ENCODE measurements at places on chromosomes 11 and 22.
A peak's percentile ranks its signal among the peaks of the same experiment; 100 is the strongest.

- no peak for DNase-seq
These were observed 630.4 kb downstream of the OPCML start for GRCh38 chr11:132901638-132902471.

DNA sequence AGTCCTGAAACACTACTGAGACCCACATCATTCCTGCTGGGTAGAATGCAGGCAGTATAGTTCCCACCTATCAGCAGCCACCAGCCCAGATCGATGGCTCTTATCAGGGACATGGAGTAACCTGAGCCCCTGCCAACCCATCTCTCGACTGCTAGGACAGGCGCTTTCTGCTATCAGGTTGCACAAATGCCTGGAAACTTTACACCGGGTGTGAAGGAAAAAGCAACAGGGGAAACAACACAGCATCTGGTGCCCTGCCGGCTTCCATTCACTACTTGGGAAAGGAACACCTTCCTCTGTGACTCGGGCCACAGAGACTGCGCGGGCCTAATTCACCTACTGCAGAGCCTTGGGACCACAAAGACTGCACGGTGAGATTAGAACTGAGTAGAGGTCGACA is 18.5 kb downstream of the RBFOX2 start:
- no peak for DNase-seq

DNA sequence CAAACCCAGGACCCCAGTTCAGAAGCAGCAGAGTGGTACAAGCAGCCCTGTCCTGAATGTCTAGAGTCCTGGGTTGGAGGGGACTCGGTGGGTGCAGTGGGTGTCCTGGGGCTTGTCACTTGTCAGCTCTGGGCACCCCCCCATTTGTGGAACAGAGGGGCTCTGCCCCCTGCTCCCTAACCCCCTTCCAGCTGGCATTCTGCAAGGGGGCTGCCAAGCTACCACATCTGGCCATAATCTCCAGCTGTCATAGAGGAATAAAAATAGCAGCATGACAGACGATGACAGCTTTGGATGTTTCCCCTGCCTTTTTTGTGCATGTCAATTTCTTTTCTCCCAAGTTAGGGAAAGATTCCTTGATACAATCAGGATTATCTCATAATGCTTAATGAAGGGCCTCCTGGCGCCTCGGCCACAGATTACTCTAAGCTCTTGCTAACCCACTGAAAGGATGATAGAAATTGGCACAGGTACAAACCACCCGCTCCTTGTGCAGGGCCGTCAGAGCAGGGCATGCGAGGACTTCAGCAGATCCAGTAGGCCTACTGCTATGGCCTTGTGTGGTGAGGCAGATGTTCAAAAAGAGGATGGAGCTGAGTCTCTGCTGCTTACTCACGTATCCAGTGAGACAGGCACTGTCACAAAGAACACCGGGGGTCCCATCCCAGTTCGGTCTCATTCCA is 83.0 kb downstream of the ISX start:
- DNase-seq: no peak

DNA sequence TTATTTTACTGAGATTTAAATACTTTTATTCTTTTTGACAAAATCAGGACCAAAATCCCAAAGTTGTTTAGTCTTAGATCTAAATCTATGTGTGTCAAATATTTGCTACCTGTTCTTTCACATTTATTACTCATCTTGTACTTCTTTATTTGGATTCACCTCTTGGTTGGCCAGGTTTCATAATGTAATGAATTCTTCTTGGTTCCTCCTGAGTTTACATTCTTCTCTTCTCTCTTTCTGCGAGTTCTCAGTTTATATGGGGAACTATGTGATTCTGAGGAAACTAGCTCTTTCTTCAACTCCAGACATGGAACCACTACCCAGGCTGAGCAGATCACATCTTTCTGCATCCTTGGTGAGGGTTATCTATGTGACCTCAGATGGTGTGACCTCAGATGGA is 50.2 kb downstream of the EHF start:
- DNase-seq: no peak

- no peak for DNase-seq
These were observed 23.7 kb upstream of the MS4A6A start for GRCh38 chr11:60206616-60207015.

- DNase-seq: no peak
These were observed 153.4 kb downstream of the STK33 start for GRCh38 chr11:8440649-8441048.

DNA sequence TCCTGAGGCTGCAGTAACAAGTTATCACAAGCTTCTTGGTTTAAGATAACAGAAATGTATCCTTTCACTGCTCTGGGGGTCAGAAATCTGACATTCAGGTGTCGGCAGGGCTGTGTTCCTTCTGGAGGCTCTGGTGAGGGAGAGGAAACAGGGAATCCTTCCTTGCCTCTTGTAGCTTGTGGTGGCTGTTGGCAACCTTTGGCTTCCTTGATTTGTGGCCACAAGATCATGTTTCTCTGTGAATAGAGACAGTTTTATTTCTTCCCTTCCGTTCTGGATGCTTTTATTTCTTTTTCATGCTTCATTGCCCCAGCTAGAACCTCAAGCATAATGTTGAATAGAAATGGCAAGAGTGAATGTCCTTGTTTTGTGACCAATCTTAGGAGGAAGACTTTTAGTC is 44.0 kb downstream of the MPPED1 start:
- no peak for DNase-seq

- no peak for DNase-seq
These were observed 39.7 kb upstream of the TTLL12 start for GRCh38 chr22:43226377-43227238.

GRCh38 chr11:77409046-77409445 is 64.8 kb downstream of the PAK1 start:
- no peak for DNase-seq

- no peak for DNase-seq
These were observed 12.5 kb downstream of the VPS26B start for GRCh38 chr11:134236834-134237556.

DNA sequence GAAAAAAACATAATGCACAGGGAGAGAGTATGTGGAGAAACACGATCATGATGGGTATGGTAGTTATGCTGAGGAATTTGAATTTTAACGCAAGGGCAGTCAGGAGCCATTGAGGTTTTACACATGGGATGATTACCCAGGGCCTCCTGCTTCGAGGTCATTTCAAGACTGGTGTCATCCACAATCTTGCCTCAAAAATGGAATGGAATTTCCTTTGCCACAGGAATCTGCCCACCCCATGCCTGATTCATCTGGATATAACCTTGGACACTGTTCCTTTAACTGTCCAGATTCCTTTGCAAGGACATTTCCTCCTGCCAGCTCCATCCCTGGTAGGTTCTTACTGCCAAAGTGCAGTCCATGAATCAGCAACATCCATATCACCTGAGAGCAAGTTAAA is 655.9 kb upstream of the TENM4 start:
- peak; percentile 72 for DNase-seq

DNA sequence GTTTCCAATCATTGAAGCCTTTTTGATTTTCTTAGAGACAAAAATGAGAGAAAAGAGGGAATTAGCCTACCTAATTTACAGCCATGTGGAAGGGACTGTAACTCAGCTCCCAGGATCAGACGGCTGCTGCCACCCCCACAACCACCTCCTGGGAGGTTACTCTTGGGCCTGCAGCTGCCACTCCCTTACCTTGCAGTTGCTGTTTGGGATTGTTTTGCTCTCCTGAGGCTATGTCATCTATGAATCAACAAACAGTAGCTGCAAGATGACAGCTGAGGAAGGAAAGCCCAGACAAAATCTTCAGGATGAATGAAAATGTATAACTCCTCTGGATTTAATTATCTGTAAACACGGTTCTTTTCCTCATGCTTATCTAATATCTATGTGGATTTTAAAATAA is 28.0 kb upstream of the ZC3H12C start:
- no peak for DNase-seq

DNA sequence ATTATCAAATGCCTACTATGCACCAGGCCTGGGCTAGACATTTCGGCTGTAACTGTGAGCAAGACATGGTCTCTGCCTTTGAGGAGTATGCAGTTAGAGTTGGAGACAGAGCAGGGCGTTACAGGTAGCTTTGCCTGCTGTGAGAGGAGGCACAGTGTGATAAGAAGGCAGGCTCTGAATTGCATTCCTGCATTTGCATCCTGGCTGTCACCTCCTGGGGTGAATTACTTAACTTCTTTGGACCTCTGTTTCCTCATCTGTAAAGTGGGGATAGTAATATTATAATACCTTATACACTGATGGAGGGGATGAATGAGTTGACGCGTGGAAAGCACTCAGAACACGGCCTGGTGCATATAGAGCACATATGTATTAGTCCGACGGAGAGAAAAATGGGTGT is 118.1 kb upstream of the ARHGAP20 start:
- DNase-seq: no peak

DNA sequence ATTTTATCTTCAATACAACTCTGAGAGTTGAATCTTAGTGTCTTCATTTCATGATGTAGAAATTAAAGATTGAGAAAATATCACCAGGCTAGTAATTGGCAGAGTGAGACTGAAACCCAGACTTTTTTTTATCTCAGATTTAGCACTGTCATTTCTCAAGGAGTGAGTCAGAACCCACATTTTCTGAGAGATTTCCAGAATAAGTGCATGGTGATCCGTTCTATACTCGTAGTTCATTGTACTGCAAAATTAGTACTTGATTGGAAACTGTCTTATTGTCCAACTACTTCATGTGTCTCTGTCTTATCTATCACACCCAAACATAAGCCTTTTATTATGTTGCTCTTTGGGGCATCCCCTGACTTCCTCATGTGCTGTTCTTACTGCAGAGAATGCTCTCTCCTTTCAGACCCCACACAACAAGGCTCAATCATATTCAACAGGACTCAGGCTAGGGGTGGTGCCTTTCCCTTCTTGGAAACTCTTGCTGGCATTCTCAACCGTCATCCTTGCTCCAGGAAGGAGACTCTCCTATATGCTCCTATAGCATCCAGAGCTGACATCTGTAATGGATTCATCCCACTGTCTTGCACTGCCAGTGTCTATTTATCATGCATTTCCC is 76.7 kb upstream of the BLID start:
- DNase-seq: no peak

- DNase-seq: no peak
These were observed 36.6 kb upstream of the SUSD2 start for GRCh38 chr22:24144778-24145085.

- no peak for DNase-seq
These were observed 34.5 kb upstream of the ALX4 start for GRCh38 chr11:44344423-44344820.

- no peak for DNase-seq
These were observed 470.1 kb upstream of the LARGE1 start for GRCh38 chr22:34390400-34390799.

DNA sequence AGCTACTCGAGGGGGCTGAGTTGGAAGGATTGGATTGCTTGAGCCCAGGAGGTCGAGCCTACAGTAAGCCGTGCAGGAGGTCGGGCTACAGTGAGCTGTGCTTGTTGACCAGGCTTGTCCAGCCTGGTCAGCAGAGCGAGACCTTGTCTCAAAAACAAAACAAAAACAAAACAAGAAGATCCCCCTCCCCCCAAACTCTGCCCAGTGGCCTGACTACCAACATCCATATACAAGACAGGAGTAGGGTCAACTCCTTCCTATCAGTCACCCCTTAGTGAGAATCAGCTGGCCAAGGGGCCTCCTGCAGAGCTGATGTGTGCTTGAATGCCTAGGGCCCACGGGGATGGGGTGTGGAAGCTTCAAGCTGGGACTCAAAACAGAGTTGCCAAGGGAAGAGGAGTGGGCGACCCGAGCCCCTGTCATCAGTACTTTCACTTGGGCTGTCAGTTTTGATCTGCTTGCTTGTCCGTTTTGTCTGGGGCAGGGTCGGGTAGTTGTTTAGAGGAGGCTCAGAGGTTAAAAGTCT is 942 bp upstream of the TSPAN18 start:
- no peak for DNase-seq

DNA sequence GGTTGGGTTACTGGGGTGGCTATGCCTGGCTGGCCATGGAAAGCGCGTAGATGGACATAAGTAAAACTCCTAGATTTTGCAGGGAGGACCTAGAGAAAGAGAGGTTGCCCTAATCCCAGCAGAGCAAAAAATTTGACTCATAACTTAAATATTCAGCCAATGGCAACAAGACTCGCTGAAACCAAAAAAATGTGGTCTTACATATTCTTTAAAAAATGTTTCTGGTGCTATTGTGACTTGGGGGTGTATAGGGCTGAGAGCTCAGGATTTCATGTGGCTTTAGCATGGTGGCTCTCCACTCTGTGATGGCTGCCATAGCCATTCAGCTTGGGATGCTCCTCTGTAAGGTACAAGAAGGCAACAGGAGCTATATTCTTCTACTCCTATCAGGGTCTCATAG is 27.2 kb upstream of the PDGFD start:
- no peak for DNase-seq

DNA sequence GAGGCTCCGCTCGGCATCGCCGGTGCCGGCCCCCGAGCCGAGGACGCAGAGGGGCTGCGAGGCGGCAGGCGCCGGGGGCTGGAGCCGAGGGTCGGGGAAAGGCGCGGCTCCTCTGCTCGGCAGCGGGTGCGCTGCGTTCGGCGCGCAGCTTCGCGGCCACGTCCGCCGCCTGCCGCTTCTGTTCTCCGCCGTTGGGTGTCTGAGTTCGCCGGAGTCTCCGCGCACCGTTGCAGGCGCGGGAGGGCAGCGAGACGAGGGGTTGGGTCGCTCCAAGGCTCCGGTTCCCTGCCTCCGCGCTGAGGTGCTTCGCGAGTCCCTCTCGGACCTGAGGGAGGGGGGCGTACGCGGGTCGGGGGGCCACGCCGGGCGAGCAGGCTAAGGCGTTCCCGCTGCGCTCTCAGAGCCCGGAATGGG is 347 bp downstream of the MN1 start:
- no peak for DNase-seq

DNA sequence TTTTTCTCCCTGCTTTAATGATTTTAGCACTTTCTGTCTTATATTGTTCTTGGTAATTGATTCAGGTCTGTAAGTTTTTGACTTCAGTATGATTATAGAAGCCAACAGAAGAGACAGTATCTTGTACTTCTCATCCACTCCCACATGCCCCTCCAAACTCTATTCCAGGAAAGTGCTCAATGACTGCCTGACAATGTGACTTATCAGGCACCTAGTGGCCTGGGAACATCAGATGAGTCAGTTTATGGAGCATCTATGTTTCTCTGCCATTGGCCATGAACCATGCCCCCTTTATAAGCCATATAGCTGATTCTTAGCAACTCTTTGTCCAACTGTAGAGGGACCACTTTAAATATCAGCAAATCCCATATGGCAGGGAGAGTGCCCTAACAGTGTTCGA is 179.2 kb upstream of the MTMR2 start:
- DNase-seq: no peak

GRCh38 chr11:68684385-68685356 is at the start of gene GAL:
Gene GAL, plus strand, starts transcription at chr11:68684544. Its CDS starts 380 bp downstream, at chr11:68684924.
- no peak for DNase-seq

- DNase-seq: no peak
These were observed 17.2 kb upstream of the BSX start for GRCh38 chr11:122998727-122999366.

- DNase-seq: no peak
These were observed 898 bp downstream of the ZNF215 start for GRCh38 chr11:6927030-6927617.

DNA sequence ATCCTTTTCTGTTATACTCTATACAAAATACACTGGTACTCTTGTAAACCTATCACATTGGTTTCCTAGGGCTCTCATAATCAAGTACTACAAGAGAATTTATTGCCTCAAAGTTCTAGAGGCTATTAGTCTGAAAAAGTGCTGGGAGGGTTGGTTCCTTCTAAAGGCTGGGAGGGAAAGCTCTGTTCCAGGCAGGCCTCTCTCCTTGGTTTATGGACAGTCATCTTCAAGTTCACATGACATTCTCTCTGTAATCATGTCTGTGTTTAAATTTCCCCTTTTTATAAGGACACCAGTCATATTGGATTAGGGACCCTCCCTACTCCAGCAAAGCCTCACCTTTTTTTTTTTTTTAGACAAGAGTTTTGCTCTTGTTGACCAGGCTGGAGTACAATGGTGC is 9.1 kb downstream of the SLC36A4 start:
- DNase-seq: no peak
